ENCODE measurements at places on chromosomes 1 and 21.

GRCh38 chr1:87428883-87429282 is 100.2 kb downstream of the LMO4 start:
- DNase-seq, result no peak

- no peak for DNase-seq
Measured at GRCh38 chr21:26707246-26707645, 134.2 kb upstream of the CYYR1 start.

- DNase-seq, result no peak
Measured at GRCh38 chr1:166184897-166185296, 18.1 kb upstream of the FAM78B start.

- peak; percentile 8 for DNase-seq
Measured at GRCh38 chr1:93304716-93305138, 41.0 kb upstream of the DR1 start.

DNA sequence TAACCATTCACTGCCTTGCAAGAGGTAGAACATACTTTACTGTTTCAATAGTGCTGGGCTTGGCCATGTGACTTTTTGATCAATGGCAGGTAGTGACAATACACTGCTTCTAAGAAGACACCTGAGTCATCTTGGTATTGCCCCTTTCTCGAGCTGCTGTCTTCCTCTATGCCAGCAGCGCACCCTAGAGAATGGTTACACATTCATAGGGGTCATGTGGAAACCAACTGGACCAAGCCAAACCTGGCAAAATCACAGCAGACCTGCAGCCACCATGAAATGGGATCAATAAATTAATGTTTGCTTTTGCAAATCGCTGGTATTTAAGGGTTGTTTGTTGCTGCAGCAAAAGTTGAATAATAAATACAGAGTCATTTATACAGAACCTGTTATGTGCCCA is 122.3 kb downstream of the GRIK1 start:
- no peak for DNase-seq

DNA sequence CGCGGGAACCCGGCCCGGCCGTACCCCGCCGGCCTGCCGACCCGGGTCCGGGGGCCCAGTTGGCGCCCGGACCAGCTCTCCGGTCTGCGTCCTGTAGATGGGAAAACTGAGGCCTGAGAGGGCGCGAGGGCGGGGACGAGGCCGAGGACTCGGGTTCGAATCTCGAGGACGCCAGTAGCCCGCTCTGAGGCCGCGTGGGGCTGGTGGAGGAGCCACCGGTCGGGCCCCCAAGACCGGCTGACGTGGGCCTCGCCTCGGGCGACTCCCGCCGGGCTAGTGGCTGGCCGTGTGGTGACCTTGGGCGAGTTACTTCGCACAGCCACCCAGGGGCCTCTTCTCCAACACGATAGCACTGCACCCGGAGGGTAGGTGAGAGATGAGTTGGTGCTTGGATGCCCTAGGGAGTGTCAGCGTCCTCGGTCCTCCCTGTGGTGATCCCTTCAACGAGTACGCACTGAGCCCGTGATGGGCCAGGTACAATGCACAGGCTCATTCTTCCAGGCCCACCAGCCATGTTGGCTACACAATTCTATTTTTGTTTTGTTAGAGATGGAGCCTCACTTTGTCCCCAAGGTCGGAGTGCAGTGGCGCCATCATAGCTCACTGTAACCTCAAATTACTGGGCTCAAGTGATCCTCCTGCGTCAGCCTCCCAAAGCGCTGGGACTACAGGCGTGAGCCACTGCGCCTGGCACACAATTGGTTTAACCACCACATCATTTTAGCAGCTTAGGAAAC is 404 bp upstream of the SCMH1 start:
- DNase-seq, result no peak
